ENCODE measurements at places on chromosomes 5 and 9.

- DNase-seq = no peak
Observed at GRCh38 chr9:128190013-128190412, 1.4 kb downstream of the CIZ1 start.

GRCh38 chr9:116112236-116112635 lies 41.4 kb upstream of the PAPPA start:
- no peak for DNase-seq

DNA sequence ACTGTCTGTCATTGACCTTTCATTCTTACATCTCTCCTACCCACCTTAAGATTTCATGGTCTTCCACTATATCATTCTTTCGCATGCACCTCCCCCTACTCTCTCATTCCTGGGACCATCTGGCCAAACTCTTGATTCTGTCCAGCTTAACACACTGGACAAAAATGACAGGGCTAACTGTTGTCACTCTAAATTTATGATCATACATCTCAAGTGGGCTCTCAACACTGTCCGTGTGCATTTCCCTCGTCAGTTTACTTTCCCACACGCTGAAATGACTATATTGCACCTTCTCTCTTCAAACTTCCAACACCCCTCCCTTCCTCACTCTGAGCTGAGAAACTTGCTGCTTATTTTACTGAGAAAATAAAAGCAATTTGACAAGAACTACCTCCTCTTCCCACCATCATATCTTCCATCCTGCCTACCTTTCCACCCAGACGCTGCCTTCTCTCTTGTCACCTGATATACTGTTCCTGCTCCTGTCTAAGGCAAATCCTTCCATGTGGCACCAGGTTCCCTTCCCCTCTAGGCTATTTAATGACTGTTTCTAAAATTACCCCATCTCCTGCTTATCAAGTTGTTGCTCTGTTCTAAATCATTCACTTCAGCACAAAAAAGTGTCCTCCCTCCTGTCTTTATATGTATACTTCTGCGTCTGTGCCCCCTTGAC lies 8.1 kb upstream of the KLF9 start:
- no peak for DNase-seq

DNA sequence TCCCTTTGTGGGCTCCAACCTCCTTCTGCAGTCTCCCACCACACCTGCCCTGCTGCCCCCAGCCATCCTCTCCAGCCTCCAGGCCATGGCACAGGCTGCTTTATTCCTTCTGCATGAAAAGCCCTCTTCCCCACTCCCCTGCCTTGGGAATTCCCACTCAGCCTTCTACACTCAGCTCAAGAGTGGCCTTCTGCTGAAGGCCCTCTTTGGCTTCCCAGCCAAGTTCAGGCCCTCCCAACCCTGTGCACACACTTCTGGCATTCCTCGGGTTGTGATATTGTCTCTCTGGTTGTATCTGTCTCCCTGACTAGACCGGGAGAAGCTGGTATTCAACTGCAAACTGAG lies 5.7 kb downstream of the SHB start:
- no peak for DNase-seq

DNA sequence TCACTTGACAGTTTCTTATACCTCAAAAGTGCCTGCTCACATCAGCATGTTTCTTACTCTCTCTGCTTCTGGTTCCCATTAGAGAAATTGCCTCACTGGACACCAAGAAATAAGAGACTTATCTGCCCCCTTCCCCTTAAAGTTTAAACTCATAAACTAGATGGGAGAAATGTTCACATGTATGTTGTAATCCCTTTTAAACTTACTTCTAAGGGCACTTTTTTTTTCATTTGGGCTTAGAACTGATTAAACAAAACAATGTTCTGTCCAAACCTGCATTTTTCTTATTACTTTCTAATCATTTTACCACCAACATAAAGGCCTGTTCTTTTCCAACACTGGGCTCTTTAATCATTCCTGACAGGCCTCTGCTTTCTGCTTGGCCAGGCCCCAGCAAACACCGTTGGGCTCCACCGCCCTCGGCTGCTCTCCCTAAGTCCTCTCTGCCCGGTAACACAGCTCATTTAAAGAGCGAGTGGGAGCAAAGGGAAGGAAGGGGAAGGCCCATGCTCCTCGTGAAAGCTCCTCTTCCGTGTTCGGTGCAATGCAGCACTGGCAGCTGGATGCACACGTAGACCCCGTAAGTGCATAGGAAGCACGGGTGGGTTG lies 53.4 kb downstream of the ROR2 start:
- no peak for DNase-seq

GRCh38 chr5:170270293-170271069 lies 27.1 kb downstream of the LCP2 start:
- DNase-seq = no peak

DNA sequence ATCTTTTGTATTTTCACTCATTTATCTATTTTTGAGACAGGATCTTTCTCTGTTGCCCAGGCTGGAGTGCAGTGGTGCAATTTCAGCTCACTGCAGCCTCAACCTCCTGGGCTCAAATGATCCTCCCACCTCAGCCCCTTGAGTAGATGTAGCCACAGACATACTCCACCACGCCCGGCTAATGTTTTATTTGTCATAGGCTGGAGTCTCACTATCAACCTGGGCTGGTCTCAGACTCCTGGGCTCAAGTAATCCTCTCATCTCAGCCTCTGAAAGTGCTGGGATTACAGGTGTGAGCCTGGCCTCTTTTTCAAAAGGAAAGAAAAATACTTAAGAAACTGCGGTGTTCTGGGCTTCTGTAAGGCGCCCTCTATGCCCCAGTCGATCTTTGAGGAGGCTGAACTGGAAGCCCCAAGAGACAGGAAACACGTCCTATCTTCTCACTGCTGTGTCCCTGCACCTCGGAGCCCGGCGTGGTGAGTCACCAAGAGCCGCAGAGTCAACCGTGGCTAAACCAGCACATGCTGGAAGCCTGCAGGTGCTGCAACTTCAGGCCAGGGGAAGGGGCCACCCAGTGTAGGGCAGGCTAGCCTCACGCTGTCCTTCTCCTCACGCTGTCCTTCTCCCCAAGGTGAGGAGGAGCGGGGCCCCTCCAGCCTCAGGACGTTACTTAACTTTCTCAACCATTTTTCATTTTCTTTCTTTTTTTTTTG lies 15.2 kb upstream of the LHX3 start:
- no peak for DNase-seq

DNA sequence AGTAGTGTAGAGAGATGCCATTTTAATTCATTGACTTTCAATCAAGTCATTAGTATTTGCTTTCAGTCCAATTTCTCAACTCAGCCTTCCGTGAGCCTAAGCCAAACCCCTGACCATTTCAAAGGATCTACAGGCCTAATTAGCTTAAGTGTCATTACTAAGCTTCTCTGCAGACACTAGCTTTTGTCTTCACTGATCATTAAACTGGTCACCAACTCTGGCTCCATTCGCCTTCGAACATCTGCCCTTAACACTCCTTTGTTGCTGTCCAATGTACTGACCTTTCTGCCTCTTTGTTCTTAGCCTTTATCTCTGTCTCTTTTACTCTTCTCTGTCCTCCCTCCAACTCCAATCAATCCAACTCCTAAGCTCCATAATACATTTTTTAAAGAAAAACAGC lies 299.3 kb downstream of the DIRAS2 start:
- DNase-seq = no peak

- DNase-seq = no peak
Observed at GRCh38 chr5:13212886-13213285, 731.6 kb downstream of the DNAH5 start.

DNA sequence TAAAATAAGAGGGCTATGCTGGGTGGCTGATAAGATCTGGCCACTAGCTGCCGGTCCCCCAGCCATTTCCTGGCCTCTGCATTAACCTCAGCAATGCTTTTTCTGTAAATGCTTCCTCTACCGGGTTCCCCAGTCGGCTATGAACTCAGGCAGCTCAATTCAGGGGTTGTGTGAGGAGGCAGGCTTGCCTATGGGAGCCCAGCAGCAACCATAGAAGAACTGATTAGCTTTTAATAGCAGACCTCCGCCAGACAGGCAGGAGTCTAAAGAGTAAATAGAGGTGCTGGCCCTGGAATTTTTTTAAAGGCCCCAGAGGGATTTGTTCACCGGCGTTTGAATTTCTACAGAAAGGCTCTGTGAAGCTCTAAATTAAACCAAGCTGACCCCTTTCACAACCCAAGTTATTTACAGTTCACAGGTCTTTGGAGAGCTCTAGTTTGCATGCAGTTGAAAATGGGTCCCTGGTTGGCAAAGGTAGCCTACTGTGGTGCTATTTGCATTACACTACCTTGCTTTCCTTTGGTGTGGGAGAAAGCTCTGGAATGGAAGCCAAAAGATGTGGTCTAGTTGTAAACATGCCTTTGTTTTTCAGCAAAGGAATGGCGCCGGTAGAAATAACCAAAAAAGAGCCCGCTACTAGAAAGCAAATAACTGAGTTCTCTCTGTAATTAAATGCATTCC lies 289.7 kb upstream of the SEMA6A start:
- no peak for DNase-seq

- no peak for DNase-seq
Observed at GRCh38 chr5:132949136-132949535, 14.3 kb downstream of the AFF4 start.

GRCh38 chr5:110784901-110785300 lies 46.1 kb downstream of the SLC25A46 start:
- DNase-seq = no peak

- no peak for DNase-seq
Observed at GRCh38 chr9:85009251-85009650, 339.7 kb downstream of the NTRK2 start.

DNA sequence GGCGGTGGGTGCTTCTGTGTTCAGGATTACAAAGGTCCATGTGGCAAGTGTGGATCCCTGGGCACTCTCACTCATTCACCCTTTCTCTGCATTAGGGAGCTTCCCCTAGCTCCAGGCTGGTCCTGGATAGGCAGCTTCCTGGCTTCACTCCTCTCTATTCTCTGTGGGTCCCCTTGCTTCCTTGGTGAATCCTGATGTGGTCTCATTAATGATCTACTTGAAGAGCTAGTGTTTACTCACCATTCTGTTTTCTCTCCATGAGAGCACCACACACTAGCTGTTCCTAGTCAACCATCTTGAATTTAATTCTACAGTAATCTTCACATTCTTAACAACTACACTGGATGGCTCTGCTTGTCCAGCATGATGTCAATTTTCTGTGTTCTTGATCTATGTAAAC lies 90.0 kb upstream of the PLPPR1 start:
- no peak for DNase-seq

DNA sequence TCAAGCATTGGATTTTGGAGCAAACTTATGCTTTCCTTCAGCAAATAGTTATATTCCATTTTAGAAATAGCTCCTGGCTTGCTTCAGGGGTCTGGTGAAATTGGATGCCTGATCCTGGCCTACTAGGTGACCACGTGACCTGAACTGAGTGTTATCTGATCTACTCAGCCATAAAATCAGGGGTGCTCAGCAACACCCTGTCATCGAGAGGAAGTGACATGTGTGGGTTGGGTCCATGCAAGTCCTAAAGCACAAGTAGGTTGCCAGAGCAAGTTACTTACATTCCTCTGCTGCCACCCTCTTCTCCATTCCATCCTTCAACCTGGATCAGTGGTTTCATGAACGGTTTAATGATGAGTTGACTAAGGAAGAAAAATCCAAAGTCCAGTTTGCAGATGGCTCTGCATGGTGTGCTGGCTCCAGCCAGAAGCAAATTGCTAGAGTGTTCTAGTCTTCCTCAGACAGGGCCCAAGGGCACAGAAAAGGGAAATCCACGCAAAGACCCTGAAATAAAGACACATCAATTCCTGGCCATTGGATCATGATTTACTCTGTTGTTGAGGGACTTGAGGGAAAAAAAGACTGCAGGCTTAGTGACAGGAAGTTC lies 2.8 kb upstream of the FAM193B start:
- no peak for DNase-seq

GRCh38 chr9:108521063-108521590 lies 334.7 kb downstream of the ACTL7B start:
- DNase-seq = no peak

DNA sequence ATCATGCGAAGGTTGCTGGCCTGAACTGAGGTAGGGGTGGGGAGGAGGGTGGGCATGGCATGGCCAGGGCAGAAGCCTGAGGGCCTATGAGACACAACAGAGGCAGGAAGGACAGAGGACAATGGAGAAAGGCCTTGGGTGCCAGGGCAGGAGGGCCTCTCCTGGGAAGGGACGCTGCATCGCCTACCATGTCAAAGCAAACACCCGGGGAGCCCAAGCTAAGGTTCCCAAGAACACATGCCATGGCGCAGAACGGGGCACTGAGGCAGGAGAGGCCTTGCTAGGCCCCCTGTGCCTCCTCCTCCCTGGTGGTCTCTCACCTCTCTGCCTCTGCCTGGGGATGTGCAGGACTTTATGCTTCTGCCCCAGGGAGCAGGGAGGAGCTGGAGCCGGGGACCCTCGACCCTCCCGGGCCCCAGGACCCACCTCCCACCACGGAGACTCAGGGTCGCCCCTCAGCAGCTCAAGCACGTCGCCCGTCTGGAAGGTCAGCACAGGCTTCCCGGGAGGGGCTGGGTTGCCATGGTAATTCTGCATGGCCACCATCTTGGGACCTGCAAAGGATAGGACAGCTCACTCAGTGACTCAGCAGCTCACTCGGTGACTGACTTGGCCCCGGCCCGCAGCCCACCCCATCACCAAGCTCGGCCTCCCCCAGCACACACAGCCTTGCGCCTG lies 40.3 kb upstream of the SARDH start:
- DNase-seq = no peak

DNA sequence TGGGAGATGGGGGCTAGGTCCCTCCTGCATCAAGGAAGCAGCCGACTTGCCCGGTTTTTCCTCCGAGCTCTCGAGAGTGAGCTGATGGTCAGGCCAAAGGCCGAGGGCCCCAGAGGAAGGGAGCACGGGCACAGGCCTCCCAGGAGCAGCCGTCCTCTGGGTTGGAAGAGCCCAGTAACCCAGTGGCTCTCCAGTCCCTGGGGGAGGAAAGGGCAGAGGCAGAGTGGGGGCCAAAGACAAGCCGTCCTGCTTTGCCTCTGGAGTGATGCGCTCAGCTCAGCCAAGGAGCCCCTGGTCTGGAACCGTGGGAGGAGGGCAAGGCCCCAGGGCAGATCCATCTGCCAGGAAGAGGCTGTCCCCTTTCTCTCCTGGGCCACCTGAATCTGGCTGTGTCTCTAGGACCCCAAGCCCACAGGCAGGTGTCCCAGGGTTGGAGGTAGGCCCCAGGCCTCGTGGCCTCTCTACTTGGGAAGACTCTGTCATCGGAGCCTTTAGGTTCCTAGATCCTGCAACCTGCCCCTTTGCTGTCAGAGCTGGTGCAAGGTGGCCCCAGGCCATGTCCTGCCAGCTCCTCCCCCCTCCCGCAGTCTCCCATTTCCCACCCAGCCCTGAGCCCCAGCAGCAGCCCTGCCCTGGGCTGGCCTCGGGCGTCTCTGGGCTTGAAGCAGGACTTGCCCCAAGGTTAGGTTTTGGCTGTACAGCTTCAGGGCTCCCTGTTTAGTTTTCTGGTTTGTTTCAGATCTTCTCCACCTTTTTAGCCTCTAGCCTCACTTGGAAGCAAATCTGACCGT lies 224.1 kb downstream of the CACNA1B start:
- DNase-seq = no peak

GRCh38 chr5:169161022-169161680 lies 139.8 kb downstream of the SLIT3 start:
- no peak for DNase-seq

GRCh38 chr5:129246088-129246487 lies 151.5 kb downstream of the ISOC1 start:
- no peak for DNase-seq

All from activated naive CD4-positive, alpha-beta T cell (primary cell).